ENCODE measurements at places on chromosomes 12 and 14.

DNA sequence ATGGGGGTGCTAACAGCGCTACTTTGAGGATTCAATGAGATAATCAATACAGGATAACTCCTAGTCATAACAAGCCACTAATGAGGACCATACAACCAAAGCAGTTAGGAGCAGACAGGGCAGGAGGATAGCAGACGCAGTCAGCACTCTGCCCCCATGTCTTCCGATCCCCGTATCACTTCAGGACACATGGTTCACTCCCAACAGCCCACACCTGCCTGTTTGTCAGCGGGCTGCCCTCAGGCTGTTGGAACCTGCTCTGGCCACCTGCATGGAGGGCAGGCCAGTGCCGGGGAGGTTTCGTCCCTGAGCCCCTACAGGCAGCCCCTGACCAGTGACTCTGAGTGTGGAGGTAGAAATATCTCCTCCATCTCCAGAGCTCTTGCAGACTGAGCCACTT, 37.1 kb upstream of the LTBP2 start:
- DNase-seq = no peak

DNA sequence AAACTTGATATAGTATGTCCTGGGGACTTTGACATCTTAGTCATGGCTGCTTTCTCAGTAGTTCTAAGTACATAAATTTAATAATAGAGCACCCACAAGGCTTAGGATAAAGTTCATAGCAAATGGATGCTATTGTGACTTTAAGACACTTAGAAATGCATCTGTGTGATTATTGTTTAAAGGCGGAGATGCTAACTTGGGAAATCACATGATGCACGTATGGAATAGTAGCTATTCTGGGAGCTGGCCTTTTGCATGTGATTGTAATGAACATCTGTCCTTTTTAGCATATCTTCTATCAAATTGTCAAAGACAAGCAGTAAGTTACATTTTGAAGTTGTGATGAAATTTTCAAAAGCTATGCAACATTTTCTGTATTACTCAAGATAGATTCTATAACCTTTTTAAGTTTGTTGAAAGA, 46.7 kb upstream of the ATP2A2 start:
- no peak for DNase-seq

- no peak for DNase-seq
Measured at GRCh38 chr12:56980268-56980667, 22.9 kb upstream of the RDH16 start.

GRCh38 chr12:122457627-122458026, 35.2 kb upstream of the CLIP1 start:
- no peak for DNase-seq

- DNase-seq = no peak
Measured at GRCh38 chr12:101763246-101763931, 24.1 kb upstream of the SYCP3 start.

- DNase-seq = no peak
Measured at GRCh38 chr14:66038618-66039017, 447.6 kb upstream of the CCDC196 start.

GRCh38 chr12:81968421-81968820, 209.3 kb upstream of the PPFIA2 start:
- peak; percentile 81 for DNase-seq

DNA sequence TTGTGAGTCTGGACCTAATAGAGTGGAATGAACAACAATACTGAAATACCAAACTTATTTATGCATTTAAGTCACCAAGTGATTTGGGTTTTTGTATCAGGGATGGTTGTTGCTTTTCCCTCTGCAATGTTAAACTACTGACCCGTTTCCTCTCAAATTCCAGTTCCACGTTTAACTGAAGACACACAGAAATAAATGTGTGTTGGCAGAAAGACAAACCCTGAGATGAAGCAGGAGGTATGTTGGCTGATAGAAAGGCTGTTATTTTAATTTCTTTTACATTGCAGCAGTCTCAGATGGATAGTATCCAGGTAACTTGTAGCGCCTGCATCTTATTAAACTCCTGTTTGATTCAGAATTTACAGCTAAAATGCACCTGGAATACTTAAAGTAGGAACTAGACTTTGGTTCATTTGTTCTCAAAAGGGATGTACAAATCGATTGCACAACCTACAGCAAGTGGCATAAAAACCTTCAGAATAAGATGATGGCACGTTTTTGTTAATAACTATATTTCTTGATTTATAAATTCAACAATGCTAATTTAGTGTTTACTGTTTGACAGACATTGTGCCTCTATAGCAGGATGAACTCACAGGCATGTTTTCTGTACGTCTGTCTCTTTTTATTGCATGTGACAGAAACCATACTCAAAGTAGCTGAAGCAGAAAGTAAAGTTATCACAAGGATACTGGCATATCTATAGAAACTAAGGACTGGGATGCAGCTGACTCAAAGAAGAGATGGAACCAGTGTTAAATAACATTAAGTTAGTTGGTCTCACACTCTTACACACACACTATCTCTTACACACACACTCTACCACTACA, 405.7 kb downstream of the ZFP36L1 start:
- no peak for DNase-seq

DNA sequence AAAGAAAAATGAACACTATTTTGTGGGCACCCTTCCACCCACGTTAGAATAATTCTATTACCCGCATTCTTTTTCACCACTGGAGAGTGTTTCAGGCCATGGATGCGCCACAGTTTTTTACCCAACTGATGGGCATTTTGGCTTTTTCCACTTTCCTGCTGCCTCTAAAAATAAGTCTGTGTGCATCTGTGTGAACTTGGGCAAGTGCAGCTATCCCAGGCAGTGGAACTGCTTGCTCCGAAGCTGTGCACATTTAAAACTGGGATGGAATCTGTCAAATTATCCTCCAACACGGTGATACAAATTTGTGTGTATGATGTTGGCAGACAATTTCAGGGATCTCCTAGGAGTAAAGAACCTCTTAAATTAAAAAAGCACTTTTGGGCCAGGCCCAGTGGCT, 31.5 kb downstream of the PHETA1 start:
- no peak for DNase-seq

GRCh38 chr12:57236925-57237595, 7.5 kb downstream of the SHMT2 start:
- DNase-seq = no peak

GRCh38 chr12:50934981-50935807, 17.1 kb upstream of the HIGD1C start:
- DNase-seq = no peak
